Occipital lobe (tissue), 3 donors: ENCODE measurements at places on chromosomes 1 and 21.

DNA sequence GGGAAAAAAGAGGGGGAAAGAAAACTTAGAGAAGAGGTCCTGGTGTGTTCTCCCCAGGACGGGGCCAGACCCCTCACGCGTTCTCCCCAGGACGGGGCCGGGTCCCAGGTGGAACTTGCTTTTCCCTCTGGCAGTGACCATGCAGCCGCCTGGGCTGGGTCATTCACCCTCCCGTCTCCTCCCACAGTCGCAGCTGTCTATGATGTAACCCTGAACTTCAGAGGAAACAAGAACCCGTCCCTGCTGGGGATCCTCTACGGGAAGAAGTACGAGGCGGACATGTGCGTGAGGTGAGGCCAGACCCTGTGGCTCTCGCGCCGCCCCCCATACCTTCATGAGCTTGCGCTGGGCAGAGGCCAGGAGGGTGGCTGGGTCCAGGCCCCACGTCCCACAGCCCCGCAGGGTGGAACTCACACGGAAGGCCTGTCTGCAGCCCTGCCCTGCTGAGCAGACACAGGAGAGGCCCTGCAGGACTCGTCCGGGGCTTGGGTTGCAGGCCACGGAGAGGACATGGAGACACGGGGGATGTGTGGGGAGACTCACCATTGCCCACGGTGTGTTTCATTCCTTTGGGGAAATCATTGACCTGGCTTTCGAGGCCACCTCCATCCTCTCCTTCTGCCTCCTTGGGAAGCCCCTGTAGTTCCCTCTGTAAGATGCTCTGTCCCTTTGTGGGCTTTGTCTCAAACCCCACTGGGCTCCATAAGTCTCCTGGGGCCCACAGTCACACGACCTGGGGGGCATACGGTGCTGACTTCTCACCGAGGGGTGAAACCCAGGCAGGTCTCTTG is 40.7 kb upstream of the TRAPPC10 start:
- DNase-seq: no peak

DNA sequence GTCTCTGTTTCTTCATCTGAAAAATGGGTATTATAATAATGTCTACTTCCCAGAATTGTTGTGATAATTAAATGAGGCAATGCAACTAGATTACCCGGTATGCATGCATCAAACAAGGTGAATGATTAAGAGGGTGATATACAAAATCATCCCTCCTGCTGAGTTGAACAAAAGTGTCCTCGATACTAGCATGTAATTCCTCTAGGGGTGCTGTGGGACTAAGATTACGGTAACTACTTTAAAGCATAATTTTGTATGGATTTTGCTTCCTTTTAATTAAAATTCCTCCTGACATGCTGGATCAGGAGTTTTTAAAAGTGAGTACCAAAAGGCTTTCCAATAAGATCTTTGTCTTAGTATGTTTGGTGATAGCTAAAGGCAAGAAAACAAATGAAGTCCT is 98.7 kb upstream of the PRMT6 start:
- DNase-seq: no peak

DNA sequence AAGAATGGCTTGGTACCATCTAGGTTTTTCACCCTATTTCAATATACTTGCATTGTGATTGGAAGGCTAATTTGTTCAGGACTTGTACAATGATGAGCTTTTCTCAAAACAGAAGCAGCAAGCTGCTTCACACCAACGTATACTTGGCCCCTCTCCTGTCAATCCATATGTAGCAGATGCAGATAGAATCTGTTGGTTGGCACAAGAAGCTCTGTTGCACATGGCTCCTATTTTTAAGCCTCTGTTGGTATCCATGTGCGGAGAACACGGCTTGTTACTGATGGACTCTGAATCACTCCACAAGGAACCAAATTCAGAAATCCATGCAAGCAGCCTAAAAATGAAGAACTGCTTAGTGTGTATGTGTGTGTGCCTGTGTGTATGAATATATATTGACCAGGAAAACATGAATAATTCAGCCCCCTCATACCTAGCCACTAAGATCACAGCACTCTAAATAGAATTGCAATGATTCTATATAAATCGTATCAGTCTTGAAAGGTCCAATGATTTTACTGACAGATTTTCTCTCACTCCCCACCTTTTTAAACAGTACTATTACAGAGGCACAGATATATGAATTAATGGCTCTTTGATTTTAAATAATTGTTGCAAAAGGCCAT is 258.4 kb upstream of the DPYD start:
- DNase-seq: peak; percentile 21

- DNase-seq: no peak
These were observed 58.8 kb downstream of the ATP6V1G3 start for GRCh38 chr1:198481661-198482060.

- no peak for DNase-seq
These were observed 810.6 kb upstream of the ADGRL4 start for GRCh38 chr1:79817031-79817560.

- no peak for DNase-seq
These were observed 17.3 kb downstream of the CRYBG2 start for GRCh38 chr1:26336477-26337205.

- no peak for DNase-seq
These were observed 141.4 kb downstream of the LHX8 start for GRCh38 chr1:75275631-75276030.

DNA sequence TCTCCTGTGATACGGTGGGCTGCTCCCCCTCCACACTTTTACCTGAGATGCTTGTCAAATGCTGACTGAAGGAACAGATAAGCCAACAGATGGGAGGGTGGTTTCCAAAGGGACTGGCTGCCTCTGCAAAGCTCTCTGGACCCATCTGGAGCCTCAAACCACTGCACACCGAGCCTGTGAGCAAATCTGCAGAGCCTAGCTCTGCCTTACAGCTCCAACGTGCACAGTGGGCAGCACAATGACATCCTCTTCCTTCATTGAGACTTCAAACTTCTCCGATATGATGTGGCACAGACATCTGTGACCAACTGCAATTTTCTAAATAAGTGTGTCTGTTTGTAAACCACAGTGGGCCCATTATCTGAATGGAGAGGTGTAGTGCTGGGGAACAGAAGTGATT is 26.2 kb upstream of the KNCN start:
- no peak for DNase-seq

DNA sequence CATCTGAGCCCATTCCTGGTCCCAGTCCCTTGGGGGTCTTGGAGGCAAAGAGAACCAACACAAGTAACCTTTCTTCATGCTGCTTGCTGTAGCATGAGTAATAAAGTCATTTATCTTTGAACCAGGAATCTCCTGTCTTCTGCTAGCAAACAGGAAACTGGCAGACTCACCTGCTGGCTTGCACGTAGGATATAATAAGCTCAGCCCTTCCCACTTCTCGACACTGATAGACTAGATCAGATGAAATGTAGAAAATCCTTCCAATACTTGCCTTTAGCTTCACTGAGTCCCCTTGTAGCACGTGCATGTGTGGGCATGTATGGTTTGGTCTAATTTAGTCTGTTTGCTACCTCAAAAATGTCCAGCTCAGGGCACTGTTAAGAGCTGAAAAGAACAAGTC is 6.5 kb upstream of the TFF2 start:
- DNase-seq: no peak

DNA sequence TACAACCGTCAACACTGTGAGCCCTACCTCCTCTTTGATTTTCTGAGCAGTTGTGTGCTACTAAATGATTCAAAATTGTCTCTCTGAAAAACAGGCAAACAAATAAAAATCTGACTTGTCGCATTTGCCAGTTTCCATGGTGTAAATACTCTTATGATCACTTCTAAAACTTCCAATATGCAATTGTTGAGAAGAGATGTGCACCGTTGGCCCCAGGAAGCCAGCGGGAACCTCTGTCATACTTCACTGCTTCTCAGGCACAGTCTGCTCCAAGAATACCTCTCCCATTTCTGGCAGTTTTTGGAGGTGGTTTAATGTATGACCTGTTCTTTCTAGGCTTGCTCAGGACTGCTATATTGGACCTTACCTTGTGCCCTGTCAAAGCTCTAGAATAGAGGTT is 196.0 kb upstream of the NCAM2 start:
- DNase-seq: no peak

DNA sequence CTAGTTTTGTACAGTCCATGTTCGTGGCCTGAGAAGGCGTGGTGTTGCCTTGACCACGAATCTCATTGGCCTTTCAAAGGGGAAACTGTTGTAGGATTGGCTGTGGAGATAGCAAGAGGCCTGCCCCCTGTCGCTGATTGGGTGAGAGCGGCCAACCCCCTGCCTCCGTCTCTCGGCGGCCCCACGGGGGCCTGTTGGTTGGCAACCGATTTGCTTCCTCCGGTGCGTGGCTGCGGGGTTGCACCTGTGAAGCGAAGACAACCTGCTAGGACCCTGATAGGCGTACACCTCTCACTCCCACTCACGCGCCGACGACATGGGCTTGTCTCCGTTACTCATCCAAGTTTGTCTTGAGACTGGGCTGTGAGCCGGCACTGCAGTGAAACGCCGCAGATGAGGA is at the start of gene UBE2U:
UBE2U (plus strand) TSS at position 204 of the 400 bp plus-strand sequence. CDS start 428 bp downstream, outside the sequence.
- no peak for DNase-seq

DNA sequence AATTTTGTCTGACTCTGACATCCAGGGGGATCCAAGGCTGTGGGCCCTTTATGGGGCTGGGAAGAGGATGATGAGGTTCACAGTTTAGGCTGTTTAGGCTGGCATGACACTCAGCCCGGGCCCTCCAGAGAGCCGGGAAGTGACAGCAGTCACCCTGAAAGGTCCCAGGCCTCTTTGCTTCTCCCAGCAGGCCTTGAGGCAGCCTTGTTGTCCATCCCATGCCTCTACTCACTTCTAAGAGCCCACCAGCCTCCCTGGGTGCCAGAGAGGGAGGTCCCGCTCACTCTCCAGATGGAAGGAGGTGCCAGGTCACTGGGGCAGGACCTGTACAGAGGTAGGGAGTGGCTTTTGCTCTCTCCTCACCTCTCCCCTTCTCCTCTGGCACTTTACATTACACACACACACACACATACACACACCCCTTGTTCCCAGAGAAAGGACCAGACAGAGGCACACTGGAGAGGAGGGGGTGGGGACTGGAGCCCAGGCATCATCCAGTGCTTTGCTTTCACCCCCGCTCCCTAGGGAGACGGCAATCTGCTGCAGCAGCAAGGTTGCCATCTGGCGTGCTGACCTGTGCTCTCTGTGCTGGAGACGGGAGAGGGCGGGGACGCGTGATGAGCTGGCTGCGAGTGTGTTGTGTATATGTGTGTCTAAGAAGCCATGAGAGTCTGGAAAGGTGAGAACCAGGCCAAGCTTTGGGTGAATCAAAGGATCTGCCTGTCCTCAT is 4.6 kb downstream of the KLHDC8A start:
- no peak for DNase-seq

DNA sequence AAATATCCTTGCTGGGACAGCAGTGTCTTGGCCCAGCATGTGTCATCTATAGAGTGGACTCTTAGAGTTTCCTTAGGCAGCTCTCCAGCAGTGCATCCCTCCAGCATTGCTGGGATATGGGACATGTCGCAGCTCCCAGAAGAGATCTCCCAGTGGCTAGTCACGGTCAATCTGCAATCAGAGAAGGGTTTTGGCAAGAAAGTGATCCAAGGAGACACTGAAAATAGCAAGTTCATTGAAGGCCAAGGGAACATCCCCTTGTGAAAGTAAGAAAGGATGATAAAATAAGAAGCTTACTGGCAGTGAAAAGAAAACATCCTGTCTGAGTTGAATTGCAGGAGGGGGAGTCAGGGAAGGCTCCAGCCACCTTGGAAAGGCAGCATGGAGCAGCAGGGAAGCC is 19.3 kb upstream of the NPL start:
- no peak for DNase-seq

DNA sequence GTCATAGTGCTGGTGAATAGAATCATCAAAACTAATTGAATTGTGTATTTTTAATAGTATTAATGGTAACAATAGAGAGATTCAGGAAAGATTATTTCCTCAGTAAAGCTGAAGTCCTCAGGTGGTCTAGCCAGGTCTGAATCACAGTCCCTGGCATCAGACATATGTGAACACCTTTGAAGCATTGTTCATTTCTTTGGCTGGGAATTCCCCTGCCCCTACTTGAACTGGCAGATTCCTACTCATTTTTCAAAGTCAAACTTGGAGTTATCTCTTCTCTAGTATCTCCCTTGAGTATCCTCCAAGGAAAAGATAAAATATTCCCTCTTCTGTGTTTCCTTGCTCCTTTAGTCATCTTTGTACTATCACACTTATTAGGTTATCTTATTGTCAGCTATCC is 759.8 kb downstream of the ADGRL2 start:
- DNase-seq: no peak

GRCh38 chr1:18144916-18145647 is 37.5 kb downstream of the IGSF21 start:
- no peak for DNase-seq

DNA sequence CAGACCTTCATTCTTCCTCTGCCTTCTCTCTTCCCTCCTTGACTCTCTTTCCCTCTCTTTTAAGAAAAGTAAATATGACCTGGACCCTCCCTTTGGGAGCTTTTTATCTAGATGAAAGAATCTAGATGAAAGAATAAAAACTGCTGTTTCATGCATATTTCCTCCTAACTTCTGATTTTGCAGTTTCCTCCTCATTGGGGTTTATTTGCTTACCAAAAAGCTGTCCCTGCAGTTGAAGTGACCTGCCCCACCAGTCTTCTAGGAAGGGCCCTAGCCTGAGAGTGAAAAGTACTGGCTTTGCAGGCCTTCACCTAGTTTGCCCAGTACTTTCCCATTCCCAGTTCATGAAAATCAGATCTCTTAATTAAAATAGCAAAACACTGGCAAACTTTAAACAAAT is 28.3 kb upstream of the CACYBP start:
- no peak for DNase-seq

DNA sequence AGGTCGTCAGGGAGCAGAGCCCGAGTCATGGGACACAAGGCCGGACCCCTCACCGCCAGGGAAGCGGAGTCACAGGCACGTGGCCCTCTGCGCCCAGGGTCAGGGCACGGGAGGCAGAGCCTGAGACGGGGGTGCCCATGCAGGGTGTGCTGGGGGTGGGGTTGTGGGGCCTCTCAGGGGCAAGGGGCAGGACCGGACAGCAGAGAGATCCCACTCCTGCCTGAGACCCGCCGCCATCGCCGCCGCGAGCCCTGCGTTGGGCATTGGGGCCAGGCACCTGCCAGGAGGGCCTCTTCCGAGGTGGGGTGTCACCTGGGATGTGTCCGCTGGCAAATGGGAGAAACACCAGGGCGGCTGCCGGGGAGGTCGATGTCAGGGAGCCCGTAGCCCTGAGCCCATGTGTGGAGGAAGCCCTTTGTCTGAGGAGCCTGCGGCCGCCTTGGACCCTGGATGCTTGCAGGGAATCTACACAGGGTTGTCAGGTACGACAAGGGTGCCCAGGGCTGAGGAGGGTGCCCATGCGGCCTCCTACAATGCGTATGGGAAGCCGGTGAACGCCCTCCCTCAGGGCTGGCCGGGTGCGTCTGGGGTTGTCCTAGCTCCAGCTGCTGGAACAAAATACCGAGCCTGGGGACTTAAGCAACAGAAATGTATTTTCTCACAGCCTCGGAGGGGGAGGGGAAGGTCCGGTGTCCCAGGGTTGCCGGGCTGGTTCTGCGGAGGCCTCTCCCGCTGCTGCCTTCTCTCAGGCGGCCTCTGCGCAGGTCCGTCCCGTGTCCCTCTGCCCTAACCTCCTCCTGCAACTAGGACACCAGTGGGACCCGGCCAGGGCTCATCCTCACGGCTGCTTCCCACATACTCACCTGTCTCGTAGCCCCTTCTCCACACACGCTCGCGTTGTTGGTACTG is 16.4 kb upstream of the C1orf159 start:
- DNase-seq: no peak

- DNase-seq: no peak
These were observed 857 bp downstream of the GPX7 start for GRCh38 chr1:52602856-52603600.
